Renal cortex interstitium (tissue), 15 donors: ENCODE measurements at places on chromosomes 5 and 9.

DNA sequence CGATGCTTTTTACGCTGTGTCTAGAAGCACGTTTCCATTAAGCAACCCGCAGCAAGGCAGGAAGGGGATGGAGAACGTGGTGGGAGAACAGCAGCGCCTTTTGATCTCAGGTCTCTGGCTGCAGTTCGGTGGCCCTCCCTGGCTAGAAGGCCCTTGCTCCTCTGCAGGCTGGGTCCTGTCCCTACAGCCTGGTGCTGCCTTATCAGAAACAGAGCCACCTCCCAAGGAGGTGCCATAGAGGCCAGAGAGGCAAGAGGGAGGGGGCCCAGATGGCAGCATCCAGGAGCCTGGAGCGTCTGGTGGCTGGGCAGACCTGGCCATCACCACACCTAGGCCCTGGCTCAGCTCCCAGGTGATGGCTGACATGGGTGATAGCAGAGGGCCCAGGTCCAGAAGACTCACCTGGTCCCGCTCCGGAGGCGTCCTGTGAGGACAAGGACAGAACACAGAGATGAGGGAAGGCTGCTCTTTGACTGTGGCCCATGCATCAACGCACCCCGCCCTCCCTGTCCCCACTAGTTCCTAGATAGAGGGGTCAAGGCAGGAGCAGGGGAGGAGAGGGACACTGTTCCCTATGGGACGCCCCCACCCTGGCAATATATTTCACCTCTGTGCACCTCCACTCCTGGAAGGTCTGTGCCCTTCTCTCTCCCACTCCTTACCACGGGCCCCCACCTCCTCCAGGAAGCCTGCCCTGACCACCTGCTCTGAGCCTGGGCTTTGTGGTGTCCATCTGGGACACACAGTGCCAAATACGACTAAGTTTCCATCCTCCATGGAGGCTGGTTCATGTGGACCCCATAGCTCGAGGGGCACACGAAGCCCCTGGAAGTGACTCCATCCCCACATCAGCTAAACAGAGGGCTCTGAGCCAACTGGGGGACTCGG is 41.6 kb upstream of the SARDH start:
- DNase-seq: no peak

GRCh38 chr5:150606476-150606875 is 34.0 kb upstream of the SYNPO start:
- no peak for DNase-seq

GRCh38 chr5:117473165-117473564 is 898.5 kb upstream of the SEMA6A start:
- DNase-seq: no peak

- no peak for DNase-seq
Observed at GRCh38 chr9:14097666-14098415, 216.1 kb downstream of the NFIB start.

- DNase-seq: no peak
Observed at GRCh38 chr5:144698484-144698883, 527.8 kb downstream of the KCTD16 start.

GRCh38 chr5:6484446-6484845 is 35.8 kb downstream of the UBE2QL1 start:
- DNase-seq: no peak

DNA sequence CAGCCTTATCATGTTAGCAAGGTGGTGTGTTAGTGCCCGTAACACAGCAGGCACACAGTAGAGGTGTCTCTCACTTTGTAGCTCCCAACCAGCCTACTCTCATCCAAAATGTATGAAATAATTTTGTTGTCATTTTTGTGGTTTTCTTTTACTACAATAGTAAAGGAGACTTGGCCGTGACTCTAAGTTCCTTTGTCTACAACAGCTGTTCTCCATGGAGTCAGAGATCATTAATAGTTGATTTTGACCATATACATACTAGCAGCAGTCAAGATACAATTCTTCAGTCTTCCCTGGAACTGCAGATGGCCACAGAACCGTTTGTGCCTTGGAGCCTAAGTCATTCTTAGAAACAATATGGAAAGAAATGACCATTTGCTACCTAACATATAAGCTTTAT is 567.1 kb downstream of the TLR4 start:
- DNase-seq: no peak

DNA sequence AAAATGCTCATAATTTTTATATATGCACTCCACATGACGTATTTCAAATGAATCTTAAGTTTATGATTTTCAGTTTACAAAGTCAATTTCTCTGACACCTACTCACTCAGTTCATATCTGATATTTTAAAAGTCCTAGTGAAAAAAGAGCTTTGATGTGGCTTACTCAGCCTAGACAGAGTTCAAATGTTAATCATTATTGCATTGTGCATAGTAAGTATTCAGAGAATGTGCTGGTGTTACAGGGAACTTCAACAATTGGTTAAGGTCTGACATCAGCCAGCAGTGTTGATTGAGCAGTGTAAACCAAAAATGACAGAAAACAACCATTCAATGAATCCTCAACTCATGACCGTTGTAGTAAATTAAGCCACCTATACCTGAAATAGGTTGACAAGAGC is 147.2 kb upstream of the LHFPL2 start:
- no peak for DNase-seq

- no peak for DNase-seq
Observed at GRCh38 chr5:40578501-40579451, 100.9 kb upstream of the PTGER4 start.

DNA sequence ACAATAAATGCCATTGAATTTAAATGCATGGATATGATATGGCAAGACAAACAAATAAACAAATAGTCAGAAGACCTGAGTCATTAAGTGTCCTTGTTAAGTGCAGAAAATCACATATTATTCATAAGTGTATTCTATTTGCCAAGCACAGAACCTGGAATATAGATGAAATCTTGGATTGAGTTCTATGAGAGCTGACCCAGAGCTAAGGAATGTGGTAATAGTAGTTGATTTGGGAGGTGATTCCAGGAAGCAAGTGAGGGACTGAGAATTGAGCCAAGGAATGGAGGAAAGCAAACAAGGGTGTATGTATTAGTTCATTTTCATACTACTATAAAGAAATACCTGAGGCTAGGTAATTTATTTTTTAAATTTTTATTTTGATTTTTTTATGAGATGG is 208.9 kb downstream of the TRIM32 start:
- DNase-seq: no peak

- no peak for DNase-seq
Observed at GRCh38 chr5:155905364-155905763, 421.6 kb upstream of the SGCD start.

- peak; percentile 32 for DNase-seq
Observed at GRCh38 chr9:21709464-21710058, 92.9 kb upstream of the MTAP start.

DNA sequence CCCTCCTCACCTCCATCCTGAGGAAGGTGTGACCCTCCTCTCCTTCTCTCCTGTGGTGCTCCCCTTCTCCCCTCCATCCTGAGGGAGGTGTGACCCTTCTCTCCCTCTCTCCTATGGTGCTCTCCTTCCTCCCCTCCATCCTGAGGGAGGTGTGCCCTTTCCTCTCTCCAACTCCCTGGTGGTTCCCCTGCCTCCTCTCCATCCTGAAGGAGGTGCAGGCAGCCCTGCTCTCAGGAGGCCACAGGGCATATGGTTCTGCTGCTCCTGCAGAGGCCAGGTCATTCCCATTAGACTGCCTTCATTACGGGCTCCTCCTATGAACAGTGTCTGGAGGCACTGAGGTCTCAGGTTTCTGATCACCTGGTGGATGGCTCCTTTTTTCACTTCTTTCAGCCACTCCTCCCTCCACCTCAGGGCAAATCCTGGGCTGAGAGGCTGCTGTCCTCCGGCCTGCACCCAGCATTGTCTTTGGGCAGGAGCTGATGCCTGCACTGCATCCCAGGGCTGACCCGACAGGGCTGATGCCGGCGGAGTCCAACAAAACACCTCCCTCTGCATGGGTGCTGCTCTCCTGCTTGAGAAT is 197.1 kb downstream of the MED10 start:
- no peak for DNase-seq

DNA sequence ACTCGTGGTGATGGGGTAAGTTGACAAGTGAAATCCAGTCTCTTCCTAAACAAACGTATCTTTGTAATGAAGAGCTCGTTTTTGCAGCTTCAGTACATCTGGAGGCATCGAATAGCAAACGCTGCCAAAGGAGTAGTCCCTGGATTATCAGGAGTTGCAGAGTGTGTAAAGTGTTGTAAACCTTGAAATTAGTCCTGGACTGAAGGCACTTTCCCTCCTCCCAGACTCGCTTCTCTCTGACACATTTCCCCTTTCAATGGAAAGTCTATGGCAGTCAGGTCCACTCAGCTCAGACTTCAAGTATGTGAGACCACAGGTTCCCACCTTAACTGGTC is 1.5 kb upstream of the PBX3 start:
- no peak for DNase-seq
